ENCODE measurements at places on chromosomes 5 and 9. TPM values are rescaled to one million over a fixed set of nuclear protein-coding genes. Genes with fewer than 3 reads are reported as not detected.

GRCh38 chr9:99235926-99236634 lies 14.0 kb downstream of the SEC61B start:
- H3K36me3 ChIP-seq, result peaks cover 6% of the 10 kb centered on the region
- peaks cover 10% of the 10 kb centered on the region for H3K4me1 ChIP-seq
- no peak overlapping the region for H3K27ac ChIP-seq
- DNase-seq, result no peak

The FST gene
- 0.73 TPM for total RNA-seq

The WWC1 gene
- total RNA-seq, result 5.4 TPM

DNA sequence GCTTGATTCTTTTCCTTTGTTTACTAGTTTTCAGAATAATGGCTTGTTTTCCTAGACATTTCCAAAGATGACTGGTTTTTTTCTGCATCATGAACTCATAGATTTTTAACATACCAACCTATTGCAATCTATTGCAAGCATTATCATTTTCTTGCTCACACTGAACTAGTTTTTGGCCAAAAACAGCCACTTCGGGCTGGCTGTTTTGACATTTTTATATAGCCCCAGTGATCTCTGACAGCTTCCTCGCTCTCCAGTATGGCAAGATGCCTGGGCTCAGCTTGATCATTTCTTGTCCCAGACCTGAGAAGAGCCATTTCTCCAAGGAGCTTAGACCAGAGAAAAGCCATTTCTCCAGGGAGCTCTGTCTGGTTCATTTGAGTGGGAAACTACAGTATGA lies 94.3 kb upstream of the MAMDC2 start:
- H3K27ac ChIP-seq, result no peak overlapping the region
- H3K4me1 ChIP-seq, result no peaks in the 10 kb centered on the region
- no peak overlapping the region for H3K4me3 ChIP-seq

The C1QTNF3 gene
- total RNA-seq, result 4.3 TPM

DNA sequence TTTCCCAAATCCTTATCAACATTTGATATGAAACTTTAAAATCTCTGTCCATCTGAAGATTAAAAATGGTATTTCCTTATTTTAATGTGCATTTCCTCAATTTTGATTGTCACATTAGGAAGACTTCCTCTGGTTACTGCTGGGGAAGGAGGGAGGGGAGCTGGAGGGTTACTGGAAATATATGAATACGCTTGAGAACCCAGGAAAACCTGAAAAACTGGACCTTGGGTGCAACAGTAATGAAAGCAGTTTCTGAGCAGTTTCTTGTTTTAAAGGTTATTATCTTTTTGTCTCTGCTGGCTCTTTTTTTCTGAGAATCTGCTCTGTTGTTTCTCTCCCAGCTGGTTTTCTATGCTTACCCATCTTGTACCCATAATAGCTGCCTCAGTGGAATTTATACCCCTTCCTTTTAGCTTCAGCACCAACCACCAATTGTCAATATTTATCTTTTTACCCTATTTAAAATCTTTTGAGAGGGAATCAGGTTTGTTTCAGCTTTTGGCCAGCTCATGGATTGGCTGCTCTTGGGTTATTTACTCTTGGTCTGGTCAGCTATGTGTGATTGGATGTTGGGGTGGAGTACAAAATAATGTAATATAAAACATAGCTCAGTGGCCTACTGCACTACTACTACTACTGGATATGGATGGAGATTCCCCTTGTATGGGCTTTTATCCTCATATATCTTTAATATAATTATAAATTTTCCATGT lies 67.4 kb downstream of the UNC13B start:
- DNase-seq, result no peak
- H3K36me3 ChIP-seq, result peaks cover 9% of the 10 kb centered on the region
- H3K4me3 ChIP-seq, result no peak overlapping the region
- H3K4me1 ChIP-seq, result no peaks in the 10 kb centered on the region
- no peak overlapping the region for H3K27ac ChIP-seq

DNA sequence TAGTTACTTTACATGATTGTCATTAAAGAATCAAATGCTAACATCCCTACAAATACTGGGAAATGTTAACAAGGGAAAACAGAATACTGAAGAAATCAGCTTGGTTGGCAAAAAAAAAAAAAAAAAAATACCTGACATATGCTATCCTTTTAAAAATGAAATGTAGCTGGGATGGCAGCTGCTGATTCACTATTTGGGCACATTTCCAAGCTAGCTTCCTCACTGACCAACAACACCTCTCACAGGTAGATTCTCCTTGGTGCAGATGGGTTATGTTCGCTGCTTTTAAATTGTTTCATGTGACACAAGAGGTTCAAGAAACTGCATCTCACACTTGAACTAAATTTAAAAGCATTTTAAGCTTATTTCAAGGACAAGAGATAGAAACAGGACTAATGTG lies 6.1 kb upstream of the PRUNE2 start:
- H3K4me1 ChIP-seq, result no peaks in the 10 kb centered on the region
- H3K27me3 ChIP-seq, result peaks cover 42% of the 10 kb centered on the region
- no peak overlapping the region for H3K27ac ChIP-seq
- H3K36me3 ChIP-seq, result no peaks in the 10 kb centered on the region
